ENCODE measurements at places on chromosomes 3 and 15.

DNA sequence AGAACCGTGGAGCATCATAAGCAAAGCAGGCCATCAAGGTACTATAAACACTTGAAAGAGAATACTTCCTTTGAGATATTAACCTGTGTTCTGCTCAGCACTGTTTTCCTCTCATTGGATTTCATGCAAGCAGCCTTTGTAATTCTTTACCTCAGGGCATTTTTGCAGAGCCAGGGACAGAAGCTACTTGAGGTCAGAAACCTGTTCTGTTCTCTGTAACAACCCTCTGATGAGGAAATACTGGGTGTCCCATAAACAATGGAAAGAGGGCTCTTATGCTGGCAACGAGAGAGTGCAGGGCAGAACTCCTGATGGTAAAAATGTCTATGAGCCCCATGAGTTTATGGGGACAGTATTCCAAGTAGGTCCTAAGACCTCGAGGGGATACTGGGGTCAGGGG is 66.0 kb downstream of the DCLK3 start:
- no peak for DNase-seq

- peak; percentile 15 for DNase-seq
These were observed 868 bp downstream of the SATB1 start for GRCh38 chr3:18424213-18424728.

- DNase-seq: peak; percentile 17
These were observed 86.4 kb downstream of the NSMCE3 start for GRCh38 chr15:29183071-29183831.

DNA sequence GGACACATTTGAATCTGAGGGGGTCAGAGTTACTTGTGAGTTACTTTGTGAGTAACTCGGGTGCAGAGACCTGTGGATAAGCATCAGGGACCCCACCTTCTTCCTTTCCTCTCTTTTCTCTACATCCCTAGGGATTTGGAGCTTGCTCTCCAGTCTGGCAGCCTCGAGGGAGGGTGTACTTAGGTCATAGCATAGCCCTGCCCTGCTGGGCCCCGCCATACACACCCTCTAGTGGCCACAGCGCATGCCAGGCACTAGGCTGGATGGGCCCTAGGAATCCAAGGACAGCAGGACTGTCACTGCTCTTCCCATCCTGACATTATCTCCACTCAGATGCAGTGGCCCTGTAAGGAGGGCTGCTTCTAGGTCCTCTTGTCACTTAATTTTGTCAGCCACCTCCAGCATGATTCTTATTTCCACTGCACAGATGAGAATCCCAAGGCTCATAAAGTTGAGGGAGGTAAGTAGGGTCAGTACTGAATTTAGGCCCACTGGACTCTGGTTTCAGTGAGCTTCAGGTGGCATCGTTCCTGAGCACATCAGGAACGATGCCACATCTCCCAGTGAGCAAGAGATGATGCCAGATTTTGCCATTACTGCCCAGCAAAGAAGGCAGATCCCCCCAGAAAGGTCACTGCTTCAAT is 3.6 kb upstream of the SMAD6 start:
- peak; percentile 28 for DNase-seq

GRCh38 chr15:91465696-91466095 is 365.6 kb downstream of the SV2B start:
- DNase-seq: peak; percentile 92

GRCh38 chr3:27201492-27201891 is 167.7 kb downstream of the NEK10 start:
- no peak for DNase-seq
